ENCODE measurements at places on chromosomes 6 and 20.

GRCh38 chr6:37622646-37623071, 75.0 kb downstream of the MDGA1 start:
- no peak for DNase-seq

GRCh38 chr6:131173680-131174079, 38.4 kb downstream of the AKAP7 start:
- DNase-seq = no peak

DNA sequence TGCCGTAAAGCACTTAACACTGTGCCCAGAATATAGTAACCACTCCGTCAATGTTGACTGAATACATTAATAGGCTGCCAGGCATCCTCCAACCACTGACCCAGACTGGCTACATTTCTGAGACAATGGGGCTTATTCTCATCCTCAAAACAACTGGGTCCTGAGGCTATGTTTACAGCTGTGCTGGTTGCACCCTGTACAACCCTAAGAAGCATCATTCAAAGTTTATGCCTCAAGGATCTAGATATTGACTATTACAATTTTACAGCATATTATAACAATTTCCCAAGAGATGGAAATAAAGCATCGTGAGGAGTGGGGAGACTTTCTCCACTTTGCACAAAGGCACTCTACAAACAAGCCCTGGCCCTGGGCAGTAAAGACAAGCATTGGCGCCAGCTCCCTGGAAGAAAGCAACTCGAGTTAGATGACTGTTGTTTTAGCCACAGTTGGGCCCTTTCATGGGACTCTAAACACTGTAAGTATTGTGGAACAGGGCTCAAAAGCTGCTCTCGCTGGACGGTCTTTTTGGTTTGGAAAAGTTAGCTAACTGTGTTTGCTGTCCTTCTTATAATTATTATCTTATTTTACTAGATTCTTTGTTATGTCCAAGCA, 30.2 kb downstream of the MYLIP start:
- no peak for DNase-seq

DNA sequence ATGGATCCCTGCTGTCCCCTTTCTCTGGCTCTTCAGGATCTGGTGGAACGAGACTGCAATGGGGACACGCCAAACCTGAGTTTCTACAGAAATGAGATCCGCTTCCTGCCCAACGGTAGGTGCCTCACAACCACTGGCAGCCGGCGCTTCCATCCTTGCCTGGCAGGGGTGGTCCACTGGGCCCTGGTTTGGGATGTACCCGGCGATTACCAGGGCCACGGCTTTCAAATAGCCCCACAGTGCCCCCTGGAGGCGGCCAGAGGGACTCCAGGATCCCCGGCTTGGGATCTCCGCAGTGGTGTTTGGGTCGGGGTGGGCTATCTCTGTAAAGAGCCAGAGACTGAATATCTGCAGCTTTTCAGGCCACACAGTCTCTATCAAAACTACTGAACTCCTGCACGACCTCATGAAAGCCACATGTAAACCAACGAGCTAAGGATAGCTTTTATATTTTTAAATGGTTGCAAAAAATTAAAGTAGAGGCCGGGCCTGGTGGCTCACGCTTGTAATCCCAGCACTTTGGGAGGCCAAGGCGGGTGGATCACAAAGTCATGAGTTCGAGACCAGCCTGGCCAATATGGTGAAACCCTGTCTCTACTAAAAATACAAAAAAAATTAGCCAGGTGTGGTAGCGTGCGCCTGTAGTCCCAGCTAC, 3.7 kb downstream of the OGFR start:
- DNase-seq = no peak

GRCh38 chr6:107763946-107764345, 60.2 kb downstream of the SCML4 start:
- no peak for DNase-seq

DNA sequence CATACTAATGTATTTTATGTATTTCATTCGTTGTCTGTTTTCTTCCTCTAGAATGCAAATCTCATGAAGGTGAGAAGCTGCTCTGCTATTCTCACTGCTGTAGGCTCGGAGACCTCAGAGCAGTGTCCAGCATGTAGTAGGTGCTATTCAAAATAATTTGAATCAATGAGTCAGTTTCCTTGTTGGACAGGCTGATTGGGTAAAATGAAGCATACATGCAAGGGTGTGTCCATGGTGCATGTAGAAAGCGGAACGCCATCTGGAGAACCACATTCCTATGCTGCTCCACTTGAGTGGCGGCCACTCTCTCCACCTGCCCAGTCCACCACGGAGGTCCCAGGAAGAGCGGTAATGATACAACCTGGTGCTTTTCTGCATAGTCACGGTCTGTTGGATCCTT, 412.1 kb downstream of the QKI start:
- no peak for DNase-seq

- peak; percentile 22 for DNase-seq
Observed at GRCh38 chr6:139588734-139589593, 214.5 kb upstream of the CITED2 start.

DNA sequence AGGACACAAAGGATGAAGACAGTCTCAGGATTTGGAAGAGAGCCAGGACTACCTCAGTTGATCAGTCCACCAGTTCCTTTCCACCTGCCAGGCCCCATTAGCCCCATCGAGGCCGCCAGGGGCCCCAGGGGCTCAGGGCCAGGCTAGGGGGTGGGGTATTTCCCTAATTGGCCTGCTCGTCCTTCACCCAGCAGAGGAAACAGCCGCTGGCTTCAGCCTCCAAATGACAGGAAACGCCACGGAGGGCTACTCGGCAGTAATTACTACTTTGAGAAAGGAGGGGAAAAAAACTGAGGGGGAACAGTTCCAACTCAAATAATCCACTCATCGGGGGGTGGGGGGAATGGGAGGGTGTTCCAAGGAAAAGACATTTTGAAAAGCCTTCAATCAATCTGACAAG, 42.7 kb downstream of the MAFB start:
- peak; percentile 32 for DNase-seq

GRCh38 chr20:54218470-54218869, 10.6 kb downstream of the PFDN4 start:
- DNase-seq = no peak

GRCh38 chr20:50554694-50555579, 44.8 kb downstream of the PTPN1 start:
- DNase-seq = no peak

- DNase-seq = no peak
Observed at GRCh38 chr6:42698217-42698616, 24.2 kb downstream of the PRPH2 start.

GRCh38 chr6:156884306-156884705, 107.1 kb downstream of the ARID1B start:
- no peak for DNase-seq

- no peak for DNase-seq
Observed at GRCh38 chr20:990293-990959, 11.7 kb downstream of the RSPO4 start.

GRCh38 chr6:37239950-37240713, 17.4 kb upstream of the TBC1D22B start:
- peak; percentile 79 for DNase-seq

- DNase-seq = no peak
Observed at GRCh38 chr20:63573647-63574131, 350 bp downstream of the HELZ2 start.

- no peak for DNase-seq
Observed at GRCh38 chr6:142568857-142569597, 267.2 kb downstream of the ADGRG6 start.

- no peak for DNase-seq
Observed at GRCh38 chr6:138849791-138850190, 53.9 kb downstream of the ECT2L start.

- no peak for DNase-seq
Observed at GRCh38 chr6:48826901-48827701, 636.0 kb downstream of the MMUT start.

DNA sequence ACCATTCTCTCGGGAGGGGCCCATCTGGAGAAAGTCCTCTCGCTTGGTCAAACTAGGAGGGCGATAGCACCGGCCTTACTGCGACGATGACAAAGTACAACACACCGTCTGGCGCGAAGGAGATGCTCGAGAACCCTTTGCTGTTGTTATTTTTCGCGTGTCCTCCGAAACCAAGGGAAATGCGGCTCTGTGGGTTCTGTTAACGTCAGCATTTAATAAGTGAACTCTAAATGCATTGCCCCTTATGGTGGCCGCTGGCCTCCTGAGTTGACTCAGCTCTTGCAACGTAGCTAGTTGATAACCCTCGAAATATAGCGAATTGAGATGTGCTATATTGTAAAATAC, 577 bp upstream of the SCAND1 start:
- no peak for DNase-seq

DNA sequence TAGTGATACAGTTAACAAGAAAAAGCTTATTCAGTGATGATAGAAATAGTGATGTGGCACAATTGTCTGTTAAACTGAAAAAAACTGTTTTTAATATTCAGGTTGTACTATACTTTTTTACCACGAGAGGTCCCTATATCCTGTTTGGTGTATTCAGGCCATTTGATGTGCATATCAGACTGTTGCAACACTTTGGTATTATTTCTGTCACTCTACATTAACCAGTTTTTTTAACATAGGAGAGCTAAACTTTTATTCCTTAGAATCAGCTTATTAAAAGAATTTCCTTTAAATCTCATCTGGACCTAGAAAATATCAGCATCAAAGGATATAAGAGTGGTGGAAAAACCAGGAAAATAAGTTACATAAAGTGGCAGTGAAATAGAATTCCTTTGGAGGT, 36.8 kb downstream of the TSPYL4 start:
- DNase-seq = peak; percentile 35

DNA sequence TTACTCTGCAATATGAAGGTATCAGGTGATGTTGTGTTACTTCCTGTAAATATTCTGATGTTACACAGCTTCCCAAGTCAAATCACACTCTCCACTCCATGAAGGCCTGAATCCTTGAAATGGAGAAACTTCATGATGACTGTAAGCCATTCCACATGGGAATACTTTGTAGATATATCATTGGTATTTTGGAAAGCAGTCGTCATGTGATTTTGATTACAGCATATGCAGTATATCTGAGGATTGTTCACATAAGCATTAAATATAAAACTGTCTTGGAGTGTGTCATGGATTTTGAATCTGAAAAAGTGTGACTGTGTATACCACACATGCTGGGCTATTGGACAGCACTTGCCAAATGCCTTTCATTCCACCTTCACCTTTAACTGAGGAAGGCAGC, 118.3 kb upstream of the EXOC2 start:
- no peak for DNase-seq

- no peak for DNase-seq
Observed at GRCh38 chr6:44430326-44430725, 42.8 kb downstream of the CDC5L start.

DNA sequence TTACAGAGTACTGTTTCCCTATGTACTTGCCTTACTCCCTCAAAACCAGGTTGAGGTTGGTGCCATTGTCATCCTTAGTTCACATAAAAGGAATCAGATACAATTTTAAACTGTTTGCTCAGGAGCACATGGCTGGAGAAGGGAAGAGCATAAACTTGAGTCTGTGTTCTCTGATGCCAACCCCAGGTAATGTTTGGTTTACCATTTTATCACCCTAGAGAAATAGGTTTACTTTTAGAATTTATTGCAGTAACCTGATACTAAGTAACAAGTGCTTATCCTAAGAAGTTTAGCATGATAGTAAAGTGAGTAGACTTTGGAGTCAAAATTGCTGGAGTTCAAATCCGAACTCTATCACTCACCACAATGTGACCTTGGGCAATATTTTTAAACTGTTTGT, 86.3 kb downstream of the RFPL4B start:
- DNase-seq = peak; percentile 62

GRCh38 chr6:10838794-10839333, 525 bp upstream of the MAK start:
- DNase-seq = no peak

- no peak for DNase-seq
Observed at GRCh38 chr6:20997143-20997769, 463.0 kb downstream of the CDKAL1 start.

DNA sequence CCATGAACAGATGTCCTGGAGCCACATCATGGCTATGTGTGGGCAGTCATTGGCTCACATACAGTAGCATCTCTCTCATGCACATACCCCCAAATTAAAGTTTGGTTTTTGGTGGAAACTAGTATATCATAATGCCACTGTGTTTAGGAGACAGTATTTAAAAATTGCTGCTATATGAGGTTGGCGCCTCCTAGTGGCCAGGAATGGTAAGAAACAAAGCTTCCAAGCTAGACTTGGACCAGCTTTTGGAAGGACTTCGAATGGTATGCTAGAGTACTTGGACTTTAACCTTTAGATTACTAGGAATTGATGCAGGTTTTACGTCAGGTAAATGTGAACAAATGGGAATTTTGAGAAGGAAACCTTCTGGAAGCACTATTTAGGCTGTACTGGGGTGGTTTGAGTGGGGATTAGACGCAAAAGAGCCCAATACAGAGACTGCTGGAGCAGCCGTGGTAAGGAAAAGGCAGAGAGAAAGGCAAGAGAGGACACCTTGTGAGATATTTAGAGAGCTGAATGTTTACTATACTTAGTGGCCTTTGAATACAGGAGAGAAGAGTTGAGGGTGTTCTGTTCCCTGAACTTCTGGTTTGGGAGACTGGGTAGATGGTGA, 23.8 kb downstream of the PRSS35 start:
- no peak for DNase-seq

GRCh38 chr6:116439522-116440051, 21.6 kb upstream of the CALHM6 start:
- no peak for DNase-seq

GRCh38 chr6:109454496-109455436, 806 bp downstream of the MICAL1 start:
- DNase-seq = no peak

- no peak for DNase-seq
Observed at GRCh38 chr6:147660334-147661311, 152.1 kb downstream of the SAMD5 start.

GRCh38 chr6:16130932-16131387, 2.1 kb downstream of the MYLIP start:
- DNase-seq = no peak

DNA sequence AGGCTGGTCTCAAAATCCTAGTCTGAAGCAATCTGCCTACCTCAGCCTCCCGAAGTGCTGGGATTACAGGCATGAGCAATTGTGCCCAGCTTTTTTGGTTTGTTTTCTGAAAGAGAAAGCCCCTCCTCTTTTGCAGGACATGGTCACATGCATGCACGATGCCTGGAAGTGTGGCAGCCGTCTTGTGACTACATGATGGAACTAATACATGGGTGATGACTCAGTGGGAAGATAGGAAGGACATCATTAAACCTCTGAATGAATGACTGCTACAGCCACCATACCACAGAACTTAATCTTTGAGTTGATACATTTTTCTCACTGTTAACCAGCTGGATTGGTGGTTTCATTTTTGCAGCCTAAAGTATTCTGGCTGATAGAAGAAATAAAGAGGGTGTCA, 13.4 kb upstream of the CTNNBL1 start:
- no peak for DNase-seq

GRCh38 chr20:21618759-21619416, 86.6 kb upstream of the PAX1 start:
- DNase-seq = no peak

DNA sequence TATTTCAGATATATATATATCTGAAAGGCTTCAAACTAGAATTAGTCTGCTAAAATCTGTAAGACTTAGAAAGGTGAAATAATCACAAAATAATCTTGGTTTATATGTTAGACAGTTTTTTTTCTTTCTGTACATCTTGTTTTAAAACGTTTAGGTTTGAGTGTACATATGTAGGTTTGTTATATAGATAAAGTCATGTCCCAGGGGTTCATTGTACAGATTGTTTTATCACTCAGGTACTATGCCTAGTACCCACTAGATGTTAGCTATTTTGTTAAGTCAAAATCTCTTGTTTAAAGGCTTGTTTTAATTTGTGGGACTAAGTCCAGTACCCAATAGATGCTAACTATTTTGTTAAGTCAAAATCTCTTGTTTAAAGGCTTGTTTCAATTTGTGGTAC, 1339.0 kb upstream of the CITED2 start:
- DNase-seq = no peak

Measured in NCI-H774 (cell line).